ENCODE measurements at places on chromosomes 13 and 19. TPM values are rescaled to one million over a fixed set of nuclear protein-coding genes. Genes with fewer than 3 reads are reported as not detected.

Gene C1QTNF9
- total RNA-seq = not detected

Gene ZNF486
- total RNA-seq = 2.5 TPM

Gene ZNF816
- 4.8 TPM for total RNA-seq

Gene IGFL2
- total RNA-seq = not detected

Gene RNF225
- total RNA-seq = not detected

Gene GIPC3
- 0.42 TPM for total RNA-seq

Gene TNNT1
- 0.52 TPM for total RNA-seq

Gene MATK
- total RNA-seq = 10.0 TPM

Gene SIGLECL1
- total RNA-seq = not detected

Gene TINCR
- total RNA-seq = 2.8 TPM

Gene URAD
- not detected for total RNA-seq

Gene LMTK3
- 11.5 TPM for total RNA-seq

Gene VSTM2B
- total RNA-seq = not detected

Gene ZNF723
- total RNA-seq = not detected

Gene PRODH2
- total RNA-seq = not detected

Gene HSH2D
- 27.7 TPM for total RNA-seq

Measured in T-helper 17 cell (primary cell).